ENCODE measurements at places on chromosomes 6 and 20.

DNA sequence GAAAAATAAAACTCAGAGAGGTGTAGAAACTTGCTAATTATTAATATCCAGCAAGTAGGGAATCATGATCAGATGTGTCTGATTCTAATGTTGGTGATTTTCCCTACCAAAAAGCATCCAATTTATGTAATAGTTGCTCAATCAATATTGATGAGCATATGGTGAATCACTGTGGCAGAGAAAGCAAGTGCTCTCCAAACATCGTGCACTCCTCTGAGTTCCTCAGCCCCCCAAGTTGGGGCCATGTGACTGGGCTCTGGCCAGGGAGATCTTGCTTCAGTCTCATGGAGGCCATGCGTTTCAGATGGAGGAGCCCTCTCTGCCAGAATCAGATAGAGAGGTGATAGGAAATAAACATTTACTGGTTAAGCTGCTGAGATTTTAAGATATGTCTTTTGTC is 133.2 kb upstream of the LY86 start:
- no peaks in the 10 kb centered on the region for H3K27me3 ChIP-seq
- H3K27ac ChIP-seq: no peak overlapping the region
- H3K4me1 ChIP-seq: no peaks in the 10 kb centered on the region
- DNase-seq: no peak
- no peaks in the 10 kb centered on the region for H3K36me3 ChIP-seq

- no peaks in the 10 kb centered on the region for H3K27me3 ChIP-seq
- no peaks in the 10 kb centered on the region for H3K36me3 ChIP-seq
- H3K27ac ChIP-seq: no peak overlapping the region
- H3K4me3 ChIP-seq: peak overlapping the region; percentile 13
- H3K4me1 ChIP-seq: no peaks in the 10 kb centered on the region
- no peak for DNase-seq
These were observed 46.0 kb upstream of the UST start for GRCh38 chr6:148700741-148701311.

DNA sequence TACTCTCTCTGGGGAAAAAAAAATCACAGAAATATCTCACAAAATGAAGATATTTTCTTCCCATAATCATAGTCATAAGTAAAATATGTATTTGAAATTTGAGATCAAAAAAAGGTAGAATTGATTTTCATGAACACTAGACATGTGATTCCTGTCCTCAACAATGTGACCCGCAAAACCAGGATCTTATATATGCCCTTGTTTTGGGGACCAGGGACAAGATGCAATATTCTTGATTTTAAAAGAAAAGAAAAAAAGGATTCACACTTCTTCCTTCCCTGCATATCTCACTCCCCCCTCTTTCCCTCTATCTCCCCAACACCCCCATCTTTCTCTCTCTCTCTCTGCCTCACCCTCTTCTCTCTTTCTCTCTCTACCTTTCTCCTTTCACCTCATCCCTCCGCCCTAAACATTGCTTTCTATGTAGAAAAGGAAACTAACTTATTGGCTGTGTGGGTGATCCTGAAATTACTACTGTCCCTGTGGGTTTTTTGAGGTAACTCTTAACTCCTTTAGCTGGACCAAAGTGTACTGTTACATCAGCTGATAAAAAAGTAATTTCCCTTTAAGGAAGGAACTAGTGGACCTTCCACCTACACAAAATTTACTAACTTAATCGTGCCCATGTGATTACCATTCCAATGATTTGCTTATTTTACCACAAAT is 85.6 kb downstream of the AIG1 start:
- H3K27me3 ChIP-seq: no peaks in the 10 kb centered on the region
- no peak overlapping the region for H3K27ac ChIP-seq
- H3K36me3 ChIP-seq: no peaks in the 10 kb centered on the region
- DNase-seq: no peak

DNA sequence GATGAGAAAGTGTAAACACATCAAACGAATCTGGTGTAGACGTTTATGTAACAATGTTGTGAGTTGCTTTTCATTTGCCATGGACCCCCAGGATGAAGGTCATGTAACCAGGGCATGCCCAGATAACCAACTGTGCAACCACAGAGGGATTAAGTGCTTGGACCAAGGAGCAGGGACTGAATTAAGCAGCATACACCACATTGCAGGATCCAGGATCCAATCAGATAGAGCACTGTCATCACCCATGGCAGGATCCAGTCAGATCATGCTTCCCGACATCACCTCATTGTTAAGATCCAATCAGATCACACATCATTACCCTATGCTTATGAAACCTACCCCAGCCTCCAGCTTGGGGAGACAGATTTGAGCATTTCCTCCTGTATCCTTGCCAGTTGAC is 74.3 kb upstream of the RCAN2 start:
- H3K4me1 ChIP-seq: no peaks in the 10 kb centered on the region
- no peaks in the 10 kb centered on the region for H3K36me3 ChIP-seq
- no peak overlapping the region for H3K27ac ChIP-seq
- DNase-seq: peak; percentile 3

DNA sequence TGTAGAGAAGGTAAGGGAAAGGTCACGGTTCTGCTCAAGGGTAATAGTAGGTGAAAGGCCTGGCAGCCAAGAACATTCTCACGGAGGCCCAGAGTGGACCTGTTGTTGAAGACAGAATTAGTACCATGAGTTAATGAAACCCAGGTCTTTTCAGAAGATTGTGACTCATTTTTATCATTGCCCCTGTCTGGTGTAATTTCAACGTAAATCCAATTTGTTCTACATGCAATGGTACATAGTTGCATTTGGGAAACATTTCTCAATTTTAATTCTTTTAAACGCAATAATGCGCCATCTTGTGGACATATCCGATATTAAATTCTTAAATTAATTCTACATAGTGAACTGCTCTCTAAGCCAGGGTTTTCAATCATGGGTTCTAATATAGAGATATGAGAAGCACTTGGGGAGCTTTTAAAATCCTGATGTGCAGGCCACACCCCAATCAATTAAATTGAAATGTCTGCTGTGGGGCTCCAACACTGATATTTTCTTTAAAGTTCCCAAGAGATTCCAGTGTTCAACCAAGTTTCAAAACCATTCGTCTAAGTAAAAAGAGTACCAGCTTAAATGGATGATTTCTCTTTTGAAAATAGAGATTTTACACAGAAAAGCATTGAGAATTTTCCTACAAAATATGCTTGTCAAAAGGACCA is 257.4 kb downstream of the PLCB1 start:
- H3K4me3 ChIP-seq: no peak overlapping the region
- H3K27me3 ChIP-seq: no peaks in the 10 kb centered on the region
- peaks cover 31% of the 10 kb centered on the region for H3K4me1 ChIP-seq
- no peaks in the 10 kb centered on the region for H3K36me3 ChIP-seq
- peak; percentile 75 for DNase-seq

GRCh38 chr6:117448011-117448410 is 22.3 kb upstream of the ROS1 start:
- H3K27me3 ChIP-seq: peaks cover 60% of the 10 kb centered on the region
- no peaks in the 10 kb centered on the region for H3K4me1 ChIP-seq
- H3K36me3 ChIP-seq: no peaks in the 10 kb centered on the region
- H3K27ac ChIP-seq: no peak overlapping the region
- no peak for DNase-seq

DNA sequence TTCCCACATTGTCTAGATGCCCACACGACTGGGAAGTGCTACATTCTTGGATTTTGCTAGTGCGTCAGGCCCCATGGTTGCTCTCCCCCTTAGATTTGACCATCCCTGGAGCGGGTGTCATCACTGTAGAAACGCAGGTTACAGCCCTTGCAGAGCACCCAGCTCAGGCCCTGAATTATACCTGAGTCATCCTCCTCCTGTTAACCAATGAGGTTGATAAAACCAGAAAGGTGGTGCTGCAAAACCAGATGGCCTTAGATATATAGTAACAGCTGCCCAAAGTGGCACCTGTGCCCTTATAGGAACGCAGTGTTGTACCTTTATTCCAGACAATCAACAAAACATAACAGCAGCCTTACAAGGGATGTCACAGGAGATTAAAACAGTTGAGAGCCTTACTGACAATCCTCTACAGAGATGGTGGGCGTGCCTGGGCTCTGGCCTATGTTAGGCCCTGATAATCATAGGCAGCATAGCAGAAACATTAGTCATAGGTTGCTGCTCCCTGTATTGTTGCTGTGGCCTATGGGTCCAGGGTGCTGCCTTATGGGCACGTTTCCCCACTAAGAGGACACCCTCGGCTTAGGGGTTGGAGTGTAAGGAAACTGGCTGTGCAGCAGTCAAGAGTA is 33.6 kb upstream of the HSF2 start:
- peaks cover 2% of the 10 kb centered on the region for H3K4me1 ChIP-seq
- H3K27ac ChIP-seq: no peak overlapping the region
- H3K36me3 ChIP-seq: no peaks in the 10 kb centered on the region
- peak; percentile 9 for DNase-seq
- H3K27me3 ChIP-seq: no peaks in the 10 kb centered on the region

GRCh38 chr6:125421836-125422235 is 120.1 kb upstream of the HDDC2 start:
- H3K36me3 ChIP-seq: no peaks in the 10 kb centered on the region
- H3K4me3 ChIP-seq: no peak overlapping the region
- no peak for DNase-seq
- no peaks in the 10 kb centered on the region for H3K4me1 ChIP-seq
- no peak overlapping the region for H3K27ac ChIP-seq

GRCh38 chr6:143328876-143329275 is 121.6 kb downstream of the ADAT2 start:
- no peaks in the 10 kb centered on the region for H3K36me3 ChIP-seq
- H3K27me3 ChIP-seq: no peaks in the 10 kb centered on the region
- no peak overlapping the region for H3K27ac ChIP-seq
- no peaks in the 10 kb centered on the region for H3K4me1 ChIP-seq

- no peaks in the 10 kb centered on the region for H3K36me3 ChIP-seq
- no peak overlapping the region for H3K4me3 ChIP-seq
- H3K27me3 ChIP-seq: peaks cover 3% of the 10 kb centered on the region
- H3K4me1 ChIP-seq: no peaks in the 10 kb centered on the region
These were observed 37.2 kb downstream of the CPXM1 start for GRCh38 chr20:2763186-2763585.

- no peak overlapping the region for H3K27ac ChIP-seq
- H3K27me3 ChIP-seq: no peaks in the 10 kb centered on the region
- no peaks in the 10 kb centered on the region for H3K36me3 ChIP-seq
- no peak overlapping the region for H3K4me3 ChIP-seq
- DNase-seq: peak; percentile 14
- H3K4me1 ChIP-seq: peaks cover 10% of the 10 kb centered on the region
These were observed 134.3 kb downstream of the PXDC1 start for GRCh38 chr6:3617192-3617631.

DNA sequence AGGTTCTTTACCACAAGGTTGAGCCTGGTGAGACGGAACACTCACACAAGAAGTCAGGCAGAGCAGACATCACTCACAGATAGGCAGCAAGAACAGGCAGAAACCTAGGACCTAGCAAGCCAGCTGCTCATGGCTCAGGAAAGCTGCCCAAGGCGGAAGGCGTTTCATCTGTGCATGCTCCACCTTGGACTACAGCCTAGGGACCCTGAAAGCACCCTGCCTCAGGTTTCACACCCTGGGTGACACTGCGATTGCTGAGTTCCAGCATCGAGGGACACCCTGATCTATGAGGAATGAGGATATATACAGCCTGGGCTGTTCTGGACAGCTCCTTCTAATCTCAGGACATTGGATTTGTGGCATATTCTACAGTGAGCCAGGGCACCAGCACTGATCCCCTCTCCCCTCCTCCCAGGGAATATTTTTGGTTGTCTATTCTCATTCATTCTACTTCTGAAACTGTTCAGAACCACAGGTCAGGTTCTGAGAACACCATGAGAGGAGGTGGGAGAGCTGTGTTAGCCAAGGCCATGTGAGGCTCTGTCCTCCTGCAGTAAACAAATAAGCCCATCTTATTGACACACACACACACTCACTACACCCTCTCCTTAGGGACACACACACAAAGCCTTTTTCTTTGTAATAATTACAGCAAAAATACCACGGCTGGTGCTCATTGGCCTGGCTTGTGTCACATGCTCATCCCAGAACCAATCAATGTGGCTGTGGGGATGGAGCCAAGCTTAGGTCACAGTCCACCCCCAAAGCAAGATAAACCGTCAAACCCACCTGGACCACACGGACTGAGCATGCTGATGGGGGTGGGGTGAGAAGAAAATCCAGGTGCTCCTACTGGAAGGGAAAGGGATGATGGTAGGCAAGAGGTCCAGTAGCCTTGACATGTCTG is 26.3 kb upstream of the PMEPA1 start:
- H3K27me3 ChIP-seq: no peaks in the 10 kb centered on the region
- no peak overlapping the region for H3K27ac ChIP-seq
- no peaks in the 10 kb centered on the region for H3K4me1 ChIP-seq
- H3K4me3 ChIP-seq: no peak overlapping the region
- DNase-seq: no peak
- H3K36me3 ChIP-seq: no peaks in the 10 kb centered on the region

GRCh38 chr6:157198425-157199279 is 124.7 kb downstream of the TMEM242 start:
- H3K4me3 ChIP-seq: no peak overlapping the region
- peaks cover 42% of the 10 kb centered on the region for H3K36me3 ChIP-seq
- H3K27me3 ChIP-seq: no peaks in the 10 kb centered on the region
- DNase-seq: peak; percentile 32
- no peaks in the 10 kb centered on the region for H3K4me1 ChIP-seq
- H3K27ac ChIP-seq: no peak overlapping the region

GRCh38 chr20:137668-138490 is 4.5 kb upstream of the DEFB126 start:
- H3K27ac ChIP-seq: no peak overlapping the region
- DNase-seq: peak; percentile 59
- H3K27me3 ChIP-seq: peaks cover 20% of the 10 kb centered on the region
- no peaks in the 10 kb centered on the region for H3K4me1 ChIP-seq

GRCh38 chr6:82867946-82868345 is 197.7 kb downstream of the UBE3D start:
- H3K4me3 ChIP-seq: no peak overlapping the region
- H3K27ac ChIP-seq: no peak overlapping the region
- no peaks in the 10 kb centered on the region for H3K27me3 ChIP-seq
- H3K4me1 ChIP-seq: no peaks in the 10 kb centered on the region

DNA sequence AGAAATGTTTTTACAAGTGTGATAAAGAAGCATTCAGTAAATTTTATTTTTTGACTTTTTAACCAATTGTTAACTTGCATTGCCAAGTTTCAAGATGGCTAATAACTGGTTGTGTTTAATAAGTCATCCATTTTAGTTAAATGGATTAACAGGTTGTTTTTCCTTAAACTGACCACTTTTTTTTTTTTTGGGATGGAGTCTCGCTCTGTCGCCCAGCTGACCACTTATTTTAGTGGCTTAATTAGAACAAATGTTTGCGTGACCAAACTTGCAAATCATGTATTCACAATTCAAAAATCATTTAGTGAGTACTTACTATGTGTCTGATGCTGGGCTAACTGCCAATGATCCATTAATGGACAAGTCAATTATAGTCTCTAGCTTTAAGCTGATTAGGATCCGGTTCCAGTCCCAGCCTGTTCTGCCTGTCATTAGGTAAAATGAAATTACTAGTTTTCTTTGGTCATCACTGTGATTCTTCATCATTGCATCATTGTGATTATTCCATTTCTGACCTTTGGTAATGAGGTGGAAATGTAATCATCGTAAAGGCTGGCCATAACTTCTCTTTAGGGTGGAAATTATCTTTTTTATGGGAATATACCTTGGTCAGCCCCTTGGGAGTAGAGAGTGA is 729.2 kb upstream of the MARCKS start:
- H3K4me1 ChIP-seq: peaks cover 8% of the 10 kb centered on the region
- H3K36me3 ChIP-seq: no peaks in the 10 kb centered on the region
- peak; percentile 40 for DNase-seq

GRCh38 chr6:126724821-126725220 is 384.9 kb downstream of the CENPW start:
- DNase-seq: peak; percentile 59
- H3K27ac ChIP-seq: no peak overlapping the region
- H3K4me1 ChIP-seq: no peaks in the 10 kb centered on the region
- no peaks in the 10 kb centered on the region for H3K27me3 ChIP-seq
